ENCODE measurements at places on chromosomes 6 and 20.

DNA sequence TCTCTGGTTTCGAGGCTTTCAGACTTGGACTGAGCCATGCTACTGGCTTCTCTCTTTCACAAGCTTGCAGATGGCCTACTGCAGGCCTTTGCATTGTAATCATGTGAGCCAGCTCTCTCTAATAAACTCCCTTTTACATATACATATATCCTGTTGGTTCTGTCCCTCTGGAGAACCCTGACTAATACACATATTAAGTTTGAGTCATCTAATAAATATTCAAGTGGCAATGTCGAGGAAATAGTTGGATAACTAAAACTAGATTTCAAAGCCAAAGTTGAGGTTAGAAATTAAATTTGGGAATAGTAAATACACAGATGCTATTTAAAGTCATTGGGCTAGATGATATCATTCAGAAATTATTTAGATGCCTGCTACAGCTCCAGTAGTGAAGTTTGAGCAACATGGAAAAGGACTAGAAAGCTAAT, 1343.4 kb downstream of the GRIK2 start:
- DNase-seq = no peak

- no peak for DNase-seq
These were observed 12.8 kb upstream of the DNAAF9 start for GRCh38 chr20:3420211-3420707.

- DNase-seq = no peak
These were observed 1.2 kb upstream of the RBM38 start for GRCh38 chr20:57389695-57390603.

GRCh38 chr6:142296975-142297604, 4.7 kb upstream of the ADGRG6 start:
- no peak for DNase-seq

DNA sequence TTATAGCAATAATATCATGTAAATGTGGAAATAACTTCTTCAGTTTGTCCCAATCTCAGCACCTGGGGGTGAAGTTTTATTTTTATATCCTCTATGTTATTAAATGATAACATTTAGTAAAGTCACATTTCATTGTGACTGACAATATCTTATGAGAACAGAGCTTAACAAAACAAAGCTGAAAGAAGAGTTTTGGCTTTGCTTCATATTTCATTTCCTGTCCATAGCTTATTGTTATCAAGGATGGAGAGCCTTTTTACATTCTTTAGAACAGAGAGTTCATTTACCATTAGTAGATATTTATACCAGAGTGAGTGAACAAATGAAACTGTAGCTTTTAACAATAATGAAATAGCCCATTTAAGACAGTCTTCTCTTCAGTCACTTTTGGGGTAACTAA, 231.9 kb upstream of the SGK1 start:
- DNase-seq = no peak

- no peak for DNase-seq
These were observed 40.5 kb downstream of the SNAI1 start for GRCh38 chr20:50023116-50023805.

GRCh38 chr20:58480551-58481336, 34.5 kb downstream of the APCDD1L start:
- DNase-seq = no peak

- no peak for DNase-seq
These were observed 11.4 kb downstream of the IYD start for GRCh38 chr6:150380256-150380655.

DNA sequence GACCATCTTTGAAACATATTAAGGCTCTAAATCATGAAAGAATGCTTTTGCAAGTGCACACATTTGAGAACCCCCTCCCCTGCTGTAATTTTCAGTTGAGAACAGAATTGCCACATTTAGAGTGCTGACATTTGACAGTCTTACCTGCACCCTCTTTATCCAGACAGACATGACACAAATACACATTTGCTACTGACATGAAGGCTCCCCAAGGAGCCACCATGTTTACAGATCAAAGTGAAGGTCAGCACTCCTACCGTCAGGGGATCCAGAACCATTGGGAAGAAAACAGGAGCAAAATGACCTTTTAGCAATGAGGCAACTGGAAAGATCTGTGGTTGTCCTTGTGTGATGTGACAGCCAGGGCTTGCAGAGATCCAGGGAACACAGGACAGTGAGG, 315.4 kb upstream of the CNR1 start:
- DNase-seq = no peak

- no peak for DNase-seq
These were observed 351.0 kb downstream of the BCKDHB start for GRCh38 chr6:80457439-80457933.

DNA sequence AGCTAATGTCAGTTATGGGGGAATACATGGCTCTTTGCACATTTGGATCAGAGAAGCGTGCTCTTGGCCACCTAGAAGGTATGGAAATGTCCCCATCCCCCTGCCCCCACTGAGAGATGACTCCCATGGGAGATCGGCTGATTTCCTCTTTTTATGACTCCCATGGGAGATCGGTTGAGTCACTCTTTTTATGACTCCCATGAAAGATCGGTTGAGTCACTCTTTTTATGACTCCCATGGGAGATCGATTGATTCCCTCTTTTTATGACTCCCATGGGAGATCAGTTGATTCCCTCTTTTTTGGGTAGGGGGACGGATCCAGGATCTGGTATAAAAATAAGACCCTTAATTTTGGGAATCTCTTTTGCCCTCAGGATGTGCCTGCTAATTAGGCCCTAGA, 10.3 kb upstream of the TAAR9 start:
- no peak for DNase-seq

- DNase-seq = no peak
These were observed 8.6 kb upstream of the PFDN4 start for GRCh38 chr20:54199283-54199682.

GRCh38 chr6:133939778-133940667, 13.0 kb upstream of the TBPL1 start:
- DNase-seq = no peak

- DNase-seq = no peak
These were observed 5.9 kb downstream of the RBM38 start for GRCh38 chr20:57396984-57397692.

- no peak for DNase-seq
These were observed 6.6 kb upstream of the GTF2H4 start for GRCh38 chr6:30901436-30901835.

DNA sequence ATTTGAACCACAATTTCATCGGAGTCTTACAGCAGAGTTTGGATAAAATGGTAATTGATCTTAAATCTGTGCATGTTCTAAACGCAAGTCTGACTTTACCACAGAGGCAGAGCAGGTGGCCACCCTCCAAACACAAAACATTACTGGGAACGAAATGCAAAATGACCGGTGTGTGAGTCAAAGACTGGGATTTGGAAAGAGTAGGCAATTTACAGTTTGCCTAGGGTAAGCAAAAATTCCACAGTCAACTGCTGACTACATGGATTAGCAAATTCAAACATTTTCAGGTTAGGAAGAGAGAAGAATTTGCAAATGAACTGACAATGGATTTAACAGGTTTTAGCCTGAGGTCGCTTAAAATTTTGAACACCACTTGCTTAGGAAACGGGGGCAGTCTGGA, 444.4 kb downstream of the HDGFL1 start:
- DNase-seq = no peak

DNA sequence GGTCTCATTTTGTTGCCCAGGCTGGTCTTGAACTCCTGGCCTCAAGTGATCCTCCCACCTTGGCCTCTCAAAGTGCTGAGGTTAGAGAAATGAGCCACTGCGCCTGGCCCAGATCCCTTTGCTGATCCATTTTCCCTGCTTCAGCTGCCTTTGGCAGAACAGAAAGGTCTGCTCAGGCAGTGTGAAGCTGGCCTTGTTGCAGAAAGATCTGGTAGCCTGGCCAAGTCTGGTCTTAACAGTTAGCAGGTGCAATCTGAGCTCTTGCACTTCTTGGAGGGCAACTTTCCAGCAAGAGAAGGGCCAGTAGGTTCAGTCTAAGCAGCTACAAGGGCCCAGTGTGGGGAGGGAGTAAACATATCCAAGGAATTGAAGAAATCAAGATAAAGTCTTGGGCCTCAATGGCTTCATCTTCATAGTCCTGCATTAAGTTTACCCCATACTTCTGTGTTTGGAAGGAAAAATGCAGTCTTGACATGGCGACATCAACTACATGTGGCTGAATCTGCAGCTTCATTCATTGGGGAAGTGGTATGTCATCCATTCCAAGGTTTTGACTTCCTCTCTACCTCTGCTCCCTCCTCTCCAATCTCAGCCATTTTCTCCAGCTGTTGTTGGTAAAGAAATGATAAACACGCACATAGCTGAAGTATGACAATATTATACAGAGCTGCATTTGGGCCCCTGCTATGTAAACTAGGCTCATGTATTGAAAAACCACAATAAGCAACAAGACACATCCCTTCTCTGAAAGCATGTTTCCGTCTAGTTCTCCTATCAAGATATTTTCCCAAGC, 39.0 kb upstream of the NEDD9 start:
- no peak for DNase-seq

DNA sequence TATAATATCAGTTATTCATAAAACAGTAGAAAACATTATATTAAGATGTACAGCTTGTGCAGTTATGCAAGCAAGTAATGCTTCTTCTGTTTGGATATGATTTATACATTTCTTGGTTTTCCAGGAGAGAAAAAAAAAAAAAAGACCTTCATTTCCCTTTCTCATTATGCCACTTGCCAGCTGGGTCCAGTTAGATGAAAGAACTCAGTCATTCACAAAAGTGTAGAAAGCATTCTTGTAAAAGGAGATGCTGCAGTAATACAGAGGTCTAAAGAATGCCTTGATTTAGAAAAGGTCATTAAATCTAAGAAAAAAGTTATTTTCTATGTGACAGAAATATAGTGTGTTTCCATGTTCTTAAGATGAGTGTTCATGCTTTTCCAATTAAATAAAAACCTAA, 7.4 kb downstream of the PDE7B start:
- no peak for DNase-seq

DNA sequence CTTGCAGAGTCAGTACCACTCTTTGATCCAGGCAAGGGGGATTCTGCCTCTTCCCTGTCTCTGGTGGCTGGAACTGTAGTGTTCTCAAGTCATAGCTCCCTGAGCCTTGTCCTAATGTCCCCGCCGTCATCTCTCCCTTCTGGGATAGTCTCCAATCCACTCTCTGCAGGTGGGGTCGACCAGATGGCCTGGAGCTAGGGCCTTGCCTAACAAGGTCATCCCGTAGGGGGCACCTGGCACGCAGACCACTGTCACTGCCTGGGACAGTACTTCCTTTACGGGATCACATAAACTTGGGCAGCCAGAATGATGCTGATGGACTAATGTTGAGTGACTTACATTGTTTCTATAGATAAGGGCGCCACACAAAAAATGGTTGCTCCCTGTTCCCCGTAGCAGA, 118.9 kb upstream of the SLC22A23 start:
- no peak for DNase-seq

DNA sequence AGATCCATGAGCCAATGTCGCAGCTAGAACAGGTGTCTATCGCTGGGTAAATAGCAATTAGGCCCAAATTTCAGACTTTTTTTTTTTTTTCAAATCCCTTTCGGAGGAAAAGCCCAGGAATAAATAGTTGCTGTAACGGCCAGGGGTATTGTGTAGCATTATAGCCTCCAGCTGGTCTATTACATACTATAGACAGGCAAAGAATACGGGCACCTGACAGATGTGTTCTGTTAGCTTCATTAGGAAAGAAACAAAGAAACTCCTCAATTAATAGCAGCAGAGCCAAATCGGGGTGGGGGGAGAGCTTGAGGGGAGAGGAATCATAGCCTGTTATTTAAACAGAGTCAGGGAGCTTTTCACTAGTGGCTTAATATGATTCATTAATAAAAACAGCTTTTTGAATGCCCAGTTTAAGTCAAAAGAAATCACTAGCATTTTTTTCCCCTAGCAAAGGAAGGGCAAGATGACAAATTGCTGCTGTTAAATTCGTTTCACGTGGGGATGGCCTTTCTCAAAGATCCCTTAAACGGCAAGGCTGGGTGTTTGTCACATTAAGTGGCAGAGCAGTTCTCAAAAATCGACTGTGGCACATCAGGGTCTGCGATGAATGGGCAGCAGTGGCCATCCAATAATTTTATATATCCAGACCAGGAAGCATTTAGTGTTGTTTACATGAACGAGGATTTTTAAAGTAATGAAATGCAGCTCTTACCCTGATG, 139.4 kb downstream of the ID4 start:
- no peak for DNase-seq

- DNase-seq = no peak
These were observed 148.7 kb downstream of the PRL start for GRCh38 chr6:22147921-22148776.

DNA sequence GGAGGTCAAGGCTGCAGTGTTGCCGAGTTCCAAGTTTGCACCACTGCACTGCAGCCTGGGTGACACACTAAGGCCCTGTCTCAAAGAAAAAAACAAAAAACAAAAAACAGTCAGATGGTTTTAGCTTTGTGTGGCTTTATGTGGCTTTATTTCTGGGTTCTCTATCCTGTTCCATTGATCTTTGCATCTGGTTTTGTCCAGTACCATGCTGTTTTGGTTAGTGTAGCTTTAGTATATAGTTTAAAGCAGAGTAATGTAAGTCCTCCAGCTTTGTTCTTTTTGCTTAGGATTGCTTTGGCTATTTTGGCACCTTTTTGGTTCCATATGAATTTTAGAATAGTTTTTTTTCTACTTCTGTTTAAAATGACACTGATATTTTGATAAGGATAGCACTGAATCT, 225.5 kb downstream of the HDGFL1 start:
- no peak for DNase-seq

DNA sequence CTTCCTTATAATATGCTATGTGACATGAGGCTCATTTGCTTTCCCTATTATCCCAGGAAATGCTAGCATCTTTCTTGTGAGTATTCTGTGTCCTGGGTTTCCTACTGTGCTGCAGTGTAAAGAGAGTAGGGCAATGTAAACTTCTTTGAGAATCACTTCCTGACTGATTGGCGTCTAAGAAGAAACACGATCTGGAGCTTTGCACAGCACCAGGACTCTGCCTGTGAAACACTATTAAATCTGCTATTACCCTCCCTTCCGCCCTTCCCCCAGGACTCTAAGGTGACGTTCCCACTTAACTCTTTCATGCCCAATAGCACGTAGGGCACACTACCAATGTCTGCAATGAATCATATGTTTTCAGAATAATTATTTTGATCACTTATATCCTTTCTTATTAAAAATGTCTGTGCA, 607.3 kb upstream of the CITED2 start:
- DNase-seq = no peak

DNA sequence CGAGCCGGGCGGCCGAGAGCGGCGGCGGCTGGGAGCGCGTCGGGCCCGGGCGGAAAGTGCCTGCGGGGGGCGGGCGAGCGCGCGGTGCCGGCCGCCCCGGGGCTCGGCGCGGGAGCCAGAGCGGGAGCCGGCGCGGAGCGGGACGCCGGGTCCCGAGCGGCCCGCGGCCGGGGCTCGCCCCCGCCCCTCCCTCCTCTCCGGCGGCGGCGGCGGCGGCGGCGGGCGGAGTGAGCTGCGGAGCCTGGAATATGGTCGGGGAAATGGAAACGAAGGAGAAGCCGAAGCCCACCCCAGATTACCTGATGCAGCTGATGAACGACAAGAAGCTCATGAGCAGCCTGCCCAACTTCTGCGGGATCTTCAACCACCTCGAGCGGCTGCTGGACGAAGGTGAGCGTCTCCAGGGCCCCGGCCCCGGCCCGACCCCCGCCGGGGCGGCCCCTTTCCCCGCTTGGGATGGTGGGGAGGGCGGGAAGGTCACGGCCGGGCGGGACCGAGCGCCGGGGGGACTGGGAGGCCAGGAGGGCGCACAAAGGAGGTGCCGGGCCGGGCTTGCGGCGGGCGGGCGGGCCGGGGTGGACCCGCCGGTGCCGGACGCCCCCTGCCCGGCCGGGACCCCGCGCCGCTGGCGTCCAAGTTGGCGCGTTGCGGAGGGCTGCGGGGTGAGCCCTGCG, 565 bp downstream of the QKI start:
- DNase-seq = no peak

GRCh38 chr6:37368961-37369320, 15.2 kb downstream of the RNF8 start:
- no peak for DNase-seq

GRCh38 chr20:43766385-43766784, 39.6 kb upstream of the GTSF1L start:
- DNase-seq = no peak

All from stimulated activated CD8-positive, alpha-beta memory T cell treated with anti-CD3 and anti-CD28 coated beads, Interleukin-7, amount 100 ng/mL, for 1 hour (primary cell).